ENCODE measurements at places on chromosomes 5 and 9.

DNA sequence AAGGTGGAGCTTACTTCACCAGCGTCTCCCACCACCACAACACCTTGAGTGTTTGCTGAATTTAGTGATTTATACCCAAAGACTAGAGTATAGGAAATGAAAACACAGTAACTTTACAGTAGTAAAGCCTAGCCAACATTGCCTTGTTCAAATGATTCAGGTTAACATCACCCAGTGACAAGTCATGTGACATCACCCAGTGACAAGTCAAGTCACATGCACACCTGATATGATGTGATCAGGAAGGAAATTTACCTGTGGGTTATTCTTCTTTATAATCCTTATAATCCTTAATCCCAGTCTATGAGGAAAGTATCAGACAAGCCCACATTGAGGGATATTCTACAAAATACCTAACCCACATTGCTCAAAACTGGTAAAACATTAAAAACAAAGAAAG lies 545.6 kb upstream of the MEF2C start:
- DNase-seq = no peak

- no peak for DNase-seq
Observed at GRCh38 chr5:32307769-32308194, 5.0 kb downstream of the MTMR12 start.

- no peak for DNase-seq
Observed at GRCh38 chr9:77563174-77563573, 84.9 kb downstream of the GNA14 start.

DNA sequence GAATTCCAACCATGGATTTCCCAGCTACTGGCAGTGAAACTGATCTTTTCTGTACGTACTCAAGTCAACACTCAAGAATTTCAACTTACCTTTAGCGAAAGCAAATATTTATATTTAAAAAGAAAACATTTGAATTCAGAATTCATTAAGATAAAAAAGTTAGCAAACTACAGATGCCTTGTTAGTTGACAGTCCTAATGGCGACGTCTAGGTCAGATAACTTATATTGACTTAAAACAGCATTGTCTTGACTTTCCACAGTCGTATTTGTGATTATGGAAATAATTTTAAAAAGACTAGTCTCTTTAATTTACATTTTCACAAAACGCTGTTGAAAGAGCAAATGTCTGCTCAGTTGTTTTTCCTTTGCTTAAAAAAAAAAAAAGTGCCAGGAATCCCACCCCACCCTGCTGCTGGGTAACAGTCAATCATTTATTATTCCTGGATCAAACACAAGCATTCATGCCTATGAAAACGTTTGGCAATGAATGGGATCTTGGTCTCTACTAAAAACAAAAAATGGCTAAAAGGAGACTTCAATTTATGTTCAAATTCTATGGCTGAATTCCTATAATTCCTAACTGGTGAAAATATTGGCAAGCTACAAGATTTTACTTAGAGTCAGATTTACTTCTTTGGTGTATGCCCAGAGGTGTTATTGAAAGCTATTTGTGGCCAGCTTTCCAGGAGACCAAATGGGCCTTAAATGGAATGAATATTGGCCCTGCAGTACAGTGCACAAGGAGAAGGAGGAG lies 22.0 kb downstream of the OR2S2 start:
- DNase-seq = no peak

DNA sequence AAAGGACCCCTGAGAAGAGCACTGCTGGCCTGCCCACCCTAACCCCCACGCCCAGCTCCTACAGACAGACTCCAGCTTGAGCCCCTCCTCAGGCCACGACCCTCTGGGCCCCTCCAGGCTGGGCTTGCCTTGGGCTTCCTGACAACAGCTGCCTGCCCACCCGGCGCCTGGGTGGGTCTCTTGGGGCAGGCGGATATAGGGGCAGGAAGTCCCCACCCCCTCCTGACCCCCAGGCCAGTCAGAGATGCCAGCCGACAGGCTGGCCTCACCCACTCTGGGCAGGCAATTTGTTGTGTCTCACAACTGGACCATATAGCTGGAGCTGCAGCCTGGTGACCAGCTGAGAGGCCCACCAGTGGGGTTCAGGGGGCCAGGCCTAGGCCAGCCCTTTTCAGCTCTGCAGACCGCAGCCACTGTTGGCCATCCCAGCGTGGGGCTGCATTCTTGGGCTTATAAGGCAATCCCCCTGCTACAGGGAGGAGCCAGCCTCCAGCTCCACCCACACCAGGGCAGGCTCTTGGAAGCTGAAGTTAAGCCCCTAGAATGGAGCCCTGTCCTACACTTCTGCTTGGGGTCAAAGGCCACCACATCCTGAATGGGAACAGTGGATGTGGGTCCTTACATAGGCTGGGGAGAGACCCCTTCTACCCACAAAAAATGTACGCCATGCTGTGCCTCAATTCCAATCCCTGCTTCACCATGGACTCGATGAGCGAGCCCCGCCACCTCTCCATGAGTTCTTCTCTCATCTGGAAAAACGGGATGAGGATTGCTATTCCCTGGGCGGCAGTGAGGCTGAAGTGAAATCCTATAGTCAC lies 2.0 kb downstream of the PDLIM7 start:
- no peak for DNase-seq

- DNase-seq = peak; percentile 22
Observed at GRCh38 chr5:177426566-177427210, at the start of gene GRK6. TSS of gene GRK6 (plus strand) at chr5:177426676. CDS start at chr5:177426846, 170 bp downstream.

GRCh38 chr9:120531683-120532300 lies 48.2 kb downstream of the CDK5RAP2 start:
- peak; percentile 4 for DNase-seq

DNA sequence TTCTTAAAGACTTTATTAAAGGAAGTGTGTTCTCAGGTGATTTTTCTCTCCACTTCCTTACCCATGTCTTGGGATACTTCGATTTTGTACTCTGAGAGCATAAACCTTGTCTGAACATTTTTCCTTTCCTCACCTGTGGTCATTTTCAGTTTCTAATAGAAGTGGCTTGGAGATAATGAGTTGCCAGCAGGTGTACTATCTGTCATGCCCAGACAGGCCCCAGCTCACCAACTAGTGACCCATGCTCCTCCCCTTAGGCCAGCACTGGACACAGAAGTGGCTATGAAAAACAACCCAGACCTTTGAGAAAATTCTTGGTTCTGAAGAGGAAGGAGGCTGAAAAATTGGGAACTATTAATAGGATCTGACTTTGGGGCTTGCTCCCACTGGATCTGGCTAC lies 49.2 kb upstream of the SMIM32 start:
- no peak for DNase-seq

DNA sequence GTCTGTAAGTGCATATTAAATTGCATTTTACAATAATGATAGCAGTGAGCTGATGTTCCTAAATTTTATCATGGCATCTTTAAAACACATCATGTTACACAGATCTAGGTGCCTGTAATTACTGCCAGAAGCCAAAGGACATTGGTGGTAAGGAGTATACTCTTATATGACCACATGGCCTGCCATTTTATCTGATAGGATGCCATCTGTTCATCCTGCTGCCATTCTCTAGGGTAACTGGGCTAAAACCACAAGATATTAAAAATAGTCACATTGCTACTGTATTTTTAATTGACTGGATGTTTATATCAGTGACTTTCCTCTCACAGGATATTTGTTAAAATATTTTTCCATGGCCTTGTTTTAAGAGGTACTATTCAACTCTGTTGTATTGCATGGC lies 53.1 kb downstream of the HCN1 start:
- DNase-seq = no peak

DNA sequence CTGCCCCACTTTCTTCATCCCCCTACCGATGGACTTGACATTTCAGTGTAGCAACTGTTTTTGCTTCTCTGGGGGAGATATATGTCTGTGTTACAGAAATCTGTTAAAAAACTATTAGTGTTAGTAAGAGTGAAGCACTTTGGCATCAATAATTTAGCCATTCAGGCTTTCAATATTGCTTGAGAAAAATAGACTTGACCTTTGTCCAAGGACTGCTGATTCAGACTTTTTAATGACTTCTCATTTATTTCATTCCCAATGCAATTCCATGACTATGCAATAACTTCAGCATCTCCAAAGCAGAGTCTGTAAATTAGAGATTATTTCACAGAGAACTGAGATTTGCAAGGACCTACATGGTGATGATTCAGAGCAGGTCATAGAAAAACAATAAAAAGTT lies 104.1 kb upstream of the SPEF2 start:
- no peak for DNase-seq

- peak; percentile 9 for DNase-seq
Observed at GRCh38 chr5:177368869-177369644, 11.3 kb downstream of the RGS14 start.

- DNase-seq = no peak
Observed at GRCh38 chr9:110121170-110121569, 86.8 kb downstream of the C9orf152 start.

DNA sequence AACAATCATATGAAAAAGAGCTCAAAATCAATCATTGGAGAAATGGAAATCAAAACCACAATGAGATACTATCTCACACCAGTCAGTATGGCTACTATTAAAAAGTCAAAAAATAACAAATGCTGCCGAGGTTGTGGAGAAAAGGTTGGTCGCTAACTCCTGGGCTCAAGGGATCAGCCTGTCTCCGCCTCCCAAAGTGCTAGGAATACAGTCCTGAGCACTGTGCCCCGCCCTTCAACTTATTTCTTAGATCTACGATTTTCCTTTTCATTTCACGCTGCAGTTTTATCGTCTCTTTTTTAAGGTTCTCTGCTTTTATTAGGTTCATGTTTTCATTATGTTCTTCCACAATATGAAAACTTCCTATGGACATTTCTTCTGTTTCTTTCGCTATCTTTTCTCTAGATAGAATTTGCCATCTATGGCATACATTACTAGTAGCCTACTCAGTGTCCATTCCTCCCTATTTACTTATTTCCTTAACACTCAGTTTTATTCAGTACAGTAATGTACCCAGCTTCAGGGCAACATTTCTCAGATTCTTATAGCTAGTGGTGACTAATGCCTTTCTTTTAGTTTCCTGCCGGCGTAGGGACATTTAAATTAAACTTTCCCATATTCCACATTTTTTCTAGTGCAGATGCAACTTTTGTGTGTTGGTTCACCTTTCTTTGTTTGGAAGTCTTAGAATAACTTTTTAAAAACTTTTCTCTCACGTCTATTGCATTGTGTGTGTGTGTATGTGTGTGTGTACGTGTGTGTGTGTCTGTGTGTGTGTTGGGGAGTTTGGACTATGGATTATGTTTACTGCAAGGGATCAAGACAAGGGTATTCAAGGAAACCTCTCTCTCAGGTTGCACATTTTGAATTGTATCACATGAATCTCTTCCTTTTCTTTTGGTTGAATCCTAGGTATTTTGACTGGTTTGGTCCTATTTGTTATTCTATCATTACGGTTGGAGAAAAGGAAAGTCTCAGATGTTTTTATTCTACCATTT lies 21.6 kb upstream of the FBN2 start:
- DNase-seq = no peak

GRCh38 chr5:41156739-41157138 lies 56.6 kb downstream of the C6 start:
- no peak for DNase-seq

Measured in AML-193 (cell line).